ENCODE measurements at places on chromosomes 11 and 22.
A peak's percentile ranks its signal among the peaks of the same experiment; 100 is the strongest.

DNA sequence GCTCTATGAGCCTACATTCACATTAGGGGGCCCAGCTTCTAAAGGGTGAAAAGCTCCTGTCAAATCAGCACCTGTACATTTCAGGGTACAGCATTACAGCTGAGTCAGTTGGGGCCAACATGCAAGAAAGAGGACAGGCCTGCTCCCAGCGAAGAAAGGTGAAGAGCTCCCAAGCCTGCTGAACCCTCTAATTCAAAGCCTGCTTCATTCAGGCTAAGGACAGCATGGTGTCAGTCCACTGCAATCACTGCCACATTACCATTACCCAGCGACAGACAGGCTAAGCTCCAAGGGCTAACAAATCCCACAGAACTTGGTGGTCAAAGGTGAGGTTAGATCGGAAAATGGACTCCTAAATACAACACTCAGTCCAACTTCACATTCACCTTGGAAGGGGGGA, 65.4 kb upstream of the CHRM4 start:
- no peak for DNase-seq

DNA sequence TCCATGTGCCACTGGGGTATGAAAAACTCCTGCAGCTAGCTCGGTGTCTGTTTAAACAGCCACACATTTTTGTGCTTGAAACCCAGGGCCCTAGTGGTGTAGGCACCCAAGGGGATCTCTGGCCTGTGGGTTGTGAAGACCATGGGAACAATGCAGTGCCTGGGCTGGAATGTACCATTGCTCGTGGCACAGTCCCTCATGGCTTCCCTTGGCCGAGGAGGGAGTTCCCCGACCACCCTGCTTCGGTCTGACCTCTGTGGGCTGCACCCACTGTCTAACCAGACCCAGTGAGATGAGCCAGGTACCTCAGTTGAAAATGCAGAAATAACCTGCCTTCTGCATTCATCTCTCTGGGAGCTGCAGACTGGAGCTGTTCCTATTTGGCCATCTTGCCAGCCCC, 214.0 kb downstream of the TRPC6 start:
- no peak for DNase-seq

GRCh38 chr11:119145551-119145950, 3.3 kb upstream of the ABCG4 start:
- DNase-seq, result no peak

- no peak for DNase-seq
Observed at GRCh38 chr22:46047226-46047625, 70.3 kb upstream of the WNT7B start.

DNA sequence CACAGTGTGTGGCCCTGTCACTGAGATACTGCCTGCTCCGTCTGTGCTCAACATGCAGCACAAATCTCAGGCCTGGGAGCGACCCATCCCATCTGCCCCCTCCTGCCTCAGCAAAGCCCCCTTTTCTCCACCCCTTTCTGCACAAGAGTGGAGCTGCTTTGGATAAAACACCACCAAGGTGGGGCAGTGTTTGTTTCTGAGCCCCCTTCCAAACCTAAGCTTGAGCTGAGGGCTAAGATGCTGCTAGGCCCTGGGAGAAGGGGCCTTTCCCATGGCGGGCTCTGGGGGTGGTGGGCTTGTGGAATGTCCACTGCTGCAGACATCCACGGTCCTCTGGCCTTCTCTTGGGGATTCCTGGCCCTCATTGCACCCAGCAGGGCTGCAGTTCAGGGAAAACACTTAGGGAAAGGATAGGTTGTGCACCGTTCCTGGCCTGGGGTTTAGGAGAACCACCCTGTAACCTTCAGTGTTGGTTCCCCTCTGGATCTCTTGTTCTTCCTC, 594.1 kb downstream of the TBC1D22A start:
- DNase-seq, result no peak

DNA sequence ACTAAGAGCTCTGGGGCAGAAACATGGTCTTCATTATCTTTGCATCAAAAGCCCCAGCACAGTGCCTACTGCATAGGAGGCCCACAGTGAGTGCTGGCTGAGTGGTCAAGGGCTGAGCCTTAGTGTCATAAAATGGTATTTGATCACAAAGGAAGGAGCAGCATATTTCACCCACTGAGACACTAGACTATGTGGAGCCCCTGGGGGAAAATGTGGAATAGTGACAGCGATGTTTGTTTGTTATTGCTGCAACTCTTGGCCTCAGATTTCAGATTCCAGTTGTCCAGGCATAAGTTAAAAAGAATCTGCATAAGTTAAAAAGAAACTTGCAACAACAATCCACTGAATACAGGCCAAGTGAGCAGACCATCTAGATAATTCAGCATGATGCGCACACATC, 7.0 kb downstream of the KIRREL3 start:
- DNase-seq, result no peak

GRCh38 chr22:37184816-37185541, 3.1 kb downstream of the C1QTNF6 start:
- DNase-seq, result no peak

DNA sequence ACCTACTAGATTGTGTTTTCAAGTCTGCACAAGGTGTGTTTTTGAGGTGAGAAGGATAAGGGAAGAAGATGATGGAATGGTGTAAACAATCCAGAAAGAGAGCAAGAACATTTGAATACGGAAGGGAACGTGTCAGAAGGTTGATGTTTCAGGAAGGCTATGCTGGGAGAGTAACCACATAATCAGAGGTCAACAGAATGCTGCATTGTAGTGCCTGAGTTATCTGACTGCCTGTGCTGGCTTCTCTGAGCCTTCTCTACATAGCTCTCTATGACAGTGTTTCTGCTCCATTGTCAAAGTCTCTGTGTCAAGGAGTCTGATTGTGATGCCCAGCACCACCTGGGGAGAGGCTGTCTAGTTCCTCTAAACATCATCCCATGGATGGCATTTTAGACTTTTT, 74.1 kb downstream of the CYB5R2 start:
- DNase-seq, result no peak

DNA sequence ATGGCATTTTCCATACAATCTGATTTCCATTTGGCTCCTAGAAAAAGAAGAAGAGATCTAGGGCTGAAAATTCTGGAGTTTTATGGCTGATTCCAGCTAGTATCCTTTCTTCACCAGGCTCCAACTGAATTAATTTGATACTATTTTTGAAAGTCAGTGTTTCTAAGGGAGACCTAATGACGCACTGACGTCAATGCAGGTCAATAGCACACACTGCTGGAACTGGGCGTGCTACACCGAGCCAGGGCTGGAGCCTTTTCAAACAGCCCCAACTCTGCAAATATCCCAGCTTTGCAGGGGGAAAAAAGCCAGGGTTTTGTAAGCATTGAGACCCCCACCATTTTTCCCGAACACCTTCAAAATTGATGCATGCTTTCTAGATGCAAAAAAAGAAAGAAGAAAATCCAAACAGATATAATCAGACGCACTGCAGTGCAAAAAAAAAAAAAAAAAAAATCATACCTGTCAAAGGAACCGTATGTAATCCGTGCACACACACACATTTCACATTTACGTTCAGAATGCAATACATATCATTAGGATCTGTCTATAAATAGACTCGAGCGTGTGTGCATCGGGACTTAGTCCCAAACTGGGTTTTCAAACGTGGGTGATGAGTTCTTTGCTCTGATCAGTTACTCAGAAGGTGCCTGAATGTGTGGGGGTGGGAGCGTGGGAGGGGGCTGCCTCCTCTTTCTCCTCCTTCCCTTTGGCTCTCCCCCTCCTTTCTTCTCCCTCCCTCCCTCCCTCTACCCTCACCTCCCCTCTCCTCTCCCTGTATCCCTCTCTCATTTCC, 124.5 kb upstream of the HSD17B12 start:
- DNase-seq, result no peak

DNA sequence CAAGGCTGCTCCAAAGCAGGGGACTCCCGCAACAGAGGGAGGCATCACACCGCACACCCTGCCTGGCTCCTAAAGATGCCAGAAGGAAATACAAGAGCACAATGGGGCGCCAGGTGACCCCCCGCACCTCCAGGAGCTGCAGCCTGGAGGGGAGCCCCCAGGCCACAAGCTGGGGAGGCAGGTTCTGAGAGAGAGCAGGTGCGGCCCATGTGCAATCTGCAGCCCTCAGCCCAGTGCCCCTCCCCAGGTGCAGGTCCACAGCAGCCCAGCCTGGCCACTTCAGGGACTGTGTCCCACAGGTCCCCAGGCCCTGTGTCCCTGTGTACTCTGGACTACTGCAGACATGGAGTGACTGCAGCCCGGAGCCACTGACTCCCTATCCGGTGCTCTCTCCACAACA, 13.1 kb downstream of the WNT7B start:
- DNase-seq, result no peak

- DNase-seq, result no peak
Observed at GRCh38 chr11:83611031-83611430, 324.9 kb upstream of the CCDC90B start.

DNA sequence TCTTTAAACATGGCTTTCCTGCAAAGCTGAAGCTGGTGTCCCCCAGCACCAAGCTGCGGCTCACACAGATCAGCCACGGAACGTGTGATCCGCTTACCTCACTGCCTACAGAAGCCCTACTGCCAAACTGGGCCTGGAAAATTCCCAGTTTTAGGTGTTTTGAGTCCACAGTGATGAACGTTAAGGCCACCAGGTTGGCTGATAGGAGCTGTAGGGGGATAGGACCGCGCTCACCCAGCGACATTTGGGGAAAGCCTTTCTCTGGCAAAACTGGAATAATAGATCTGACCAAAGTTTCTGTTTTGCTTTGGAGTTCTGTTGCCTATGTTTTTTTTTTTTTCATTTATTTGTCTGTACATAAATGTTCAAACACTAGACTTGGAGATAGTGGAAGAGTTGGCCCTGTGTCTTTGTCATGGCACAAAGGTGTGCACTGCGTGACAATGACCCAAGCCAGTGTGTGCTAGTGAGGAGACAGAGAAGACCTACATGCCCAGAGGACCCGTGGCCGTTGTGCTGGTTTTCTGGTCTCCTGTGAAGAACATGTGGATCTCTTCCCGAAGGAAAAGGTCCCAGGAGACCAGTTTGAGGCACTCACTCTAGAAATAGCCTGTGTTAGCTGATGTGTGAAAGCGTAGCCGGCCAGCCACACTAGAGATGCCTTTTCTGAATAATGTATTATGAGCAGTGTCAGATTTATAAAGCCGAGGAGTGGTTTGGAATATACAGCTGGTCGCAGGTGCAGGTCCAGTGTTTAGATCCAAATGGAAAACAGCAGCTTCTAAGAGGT, 15.0 kb downstream of the ASPHD2 start:
- DNase-seq, result no peak

GRCh38 chr11:108559904-108560303, 33.7 kb downstream of the EXPH5 start:
- DNase-seq, result no peak

- no peak for DNase-seq
Observed at GRCh38 chr11:102201776-102202175, 91.5 kb downstream of the YAP1 start.

- no peak for DNase-seq
Observed at GRCh38 chr11:28259177-28259843, 151.1 kb downstream of the METTL15 start.

GRCh38 chr22:17860220-17860965, 86.1 kb upstream of the BID start:
- DNase-seq, result no peak

DNA sequence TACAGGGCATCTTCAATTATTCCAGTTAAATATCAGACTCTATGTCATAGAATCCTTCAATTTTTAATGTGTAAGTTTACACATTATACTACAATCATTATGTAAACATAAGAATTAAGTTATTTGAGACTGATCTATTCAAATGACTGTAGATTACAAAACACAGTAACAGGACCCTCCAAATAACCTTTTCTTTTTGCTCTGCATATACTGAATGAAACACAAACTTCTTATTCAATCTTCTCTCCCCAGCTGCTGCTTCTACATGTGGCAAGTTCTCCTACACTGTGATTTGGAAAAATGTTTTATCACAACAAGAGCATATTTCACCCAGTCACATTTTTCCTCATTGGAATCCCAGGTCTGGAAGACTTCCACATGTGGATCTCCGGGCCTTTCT, at the start of gene OR52J3:
Gene OR52J3, plus strand, starts transcription at position 301 of the 400 bp plus-strand sequence. Its CDS starts 0 bp downstream, at position 301.
- DNase-seq, result no peak

DNA sequence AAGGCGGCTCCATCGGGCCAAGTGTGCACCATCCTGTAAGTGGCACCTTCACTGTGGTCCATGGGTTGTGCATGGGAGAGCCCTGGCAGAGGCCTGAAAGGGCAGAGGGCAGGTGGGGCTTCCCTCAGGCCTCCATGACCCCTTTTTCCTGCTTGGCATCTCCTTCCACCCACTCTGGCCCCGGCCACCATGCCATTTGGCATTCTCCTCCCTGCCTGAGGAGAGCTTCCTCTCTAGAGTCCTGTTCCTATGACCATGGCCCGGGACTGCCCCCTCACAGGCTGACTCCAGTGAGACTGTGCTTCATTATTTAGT, 4.9 kb downstream of the OTOG start:
- DNase-seq, result no peak

- no peak for DNase-seq
Observed at GRCh38 chr22:49547751-49548239, 279.9 kb downstream of the BRD1 start.

- DNase-seq, result no peak
Observed at GRCh38 chr11:45436118-45436517, 150.0 kb upstream of the SYT13 start.

DNA sequence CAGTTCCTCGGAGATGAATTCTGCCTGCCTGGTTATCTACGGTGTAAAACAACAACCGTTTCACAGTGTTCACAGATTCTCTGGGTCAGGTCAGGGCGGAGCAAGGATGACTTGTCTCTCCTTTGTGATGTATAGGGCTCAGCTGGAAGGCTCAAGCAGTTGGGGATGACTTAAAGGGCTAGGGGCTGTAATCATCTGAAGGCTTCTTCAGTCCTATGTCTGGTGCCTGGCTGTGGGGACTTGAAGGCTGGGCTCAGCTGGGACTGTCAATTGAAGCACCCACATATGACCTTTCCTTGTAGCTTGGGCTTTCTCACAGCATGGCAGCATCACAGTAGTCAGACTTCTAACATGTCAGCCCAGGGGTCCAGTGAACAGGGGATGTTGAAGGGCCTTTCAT, 29.3 kb downstream of the EIF3F start:
- no peak for DNase-seq

DNA sequence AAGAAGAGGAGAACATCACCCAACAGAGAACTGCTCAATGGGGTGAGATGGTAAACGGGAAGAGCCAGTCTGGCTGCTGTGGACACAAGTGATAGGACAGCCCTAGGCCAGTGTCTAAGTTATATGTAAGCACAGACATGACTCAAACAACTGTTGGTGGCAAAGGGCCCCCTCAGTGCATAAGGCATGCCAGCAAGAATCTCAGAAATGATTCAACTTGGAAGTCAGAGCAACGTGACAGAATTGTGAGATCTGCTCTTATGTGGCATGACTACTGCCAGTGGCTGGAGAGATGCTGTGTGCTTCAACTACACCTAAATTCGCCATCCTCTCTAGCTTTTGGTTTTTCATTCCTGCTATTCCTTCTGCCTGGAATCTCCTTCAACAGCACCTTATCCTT, 7.4 kb downstream of the SLN start:
- no peak for DNase-seq

- no peak for DNase-seq
Observed at GRCh38 chr11:72525466-72525865, 91.1 kb upstream of the CLPB start.

GRCh38 chr11:32891657-32892354, 805 bp upstream of the QSER1 start:
- peak; percentile 7 for DNase-seq

GRCh38 chr11:7473717-7474116, 11.6 kb upstream of the OLFML1 start:
- DNase-seq, result peak; percentile 76

Measured in B cell (primary cell).